Activated T-helper 1 cell treated with anti-CD3 and anti-CD28 coated beads, Interleukin-2, amount 50 U/mL, for 16 hours (primary cell): ENCODE measurements at places on chromosomes 12 and 14.

DNA sequence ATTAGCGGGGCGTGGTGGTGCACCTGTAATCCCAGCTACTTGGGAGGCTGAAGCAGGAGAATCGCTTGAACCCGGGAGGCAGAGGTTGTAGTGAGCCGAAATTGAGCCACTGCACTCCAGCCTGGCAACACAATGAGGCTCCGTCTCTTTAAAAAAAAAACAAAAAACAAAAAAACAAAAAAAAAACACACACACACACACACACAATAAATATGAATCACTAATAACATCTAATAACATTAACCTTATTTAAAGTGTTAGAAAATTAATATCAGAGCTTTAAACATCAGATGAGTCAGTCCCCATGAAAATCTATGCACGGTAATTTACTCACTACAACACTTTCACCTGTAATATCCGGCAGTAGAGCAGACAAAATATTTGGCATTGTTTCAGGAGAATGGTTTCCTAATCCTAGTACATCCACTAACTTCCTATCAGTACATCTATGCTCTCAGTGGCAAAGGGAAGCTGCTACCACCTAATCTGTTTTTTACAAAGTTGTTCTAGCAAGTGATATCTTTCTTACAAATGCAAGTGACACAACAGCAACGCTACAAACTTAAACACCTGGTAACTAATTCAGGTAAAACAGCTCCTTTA lies 36.2 kb downstream of the MED13L start:
- no peak for DNase-seq

GRCh38 chr14:62097072-62097471 lies 334.9 kb downstream of the SNAPC1 start:
- no peak for DNase-seq

DNA sequence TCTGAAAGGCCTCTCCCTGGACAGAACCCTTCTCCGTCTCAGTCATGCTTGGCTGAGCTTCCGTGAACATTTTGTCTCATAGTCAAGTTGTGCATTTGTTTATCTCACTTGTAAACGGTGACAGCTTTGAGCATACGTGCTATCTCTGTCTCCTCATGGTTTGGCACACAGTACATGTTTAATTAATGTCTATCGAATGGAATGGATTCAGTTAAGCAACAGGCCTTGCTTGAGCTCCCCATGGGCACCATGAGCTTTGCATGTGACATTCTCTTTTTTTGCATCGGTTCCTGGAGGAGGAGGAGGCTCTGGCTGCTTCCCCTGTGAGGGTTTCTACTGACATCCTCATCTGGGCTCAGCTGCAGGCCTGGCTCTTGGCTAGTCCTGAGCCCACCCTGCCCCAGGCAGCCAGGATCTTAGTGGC lies 80.0 kb downstream of the PRIMA1 start:
- no peak for DNase-seq

DNA sequence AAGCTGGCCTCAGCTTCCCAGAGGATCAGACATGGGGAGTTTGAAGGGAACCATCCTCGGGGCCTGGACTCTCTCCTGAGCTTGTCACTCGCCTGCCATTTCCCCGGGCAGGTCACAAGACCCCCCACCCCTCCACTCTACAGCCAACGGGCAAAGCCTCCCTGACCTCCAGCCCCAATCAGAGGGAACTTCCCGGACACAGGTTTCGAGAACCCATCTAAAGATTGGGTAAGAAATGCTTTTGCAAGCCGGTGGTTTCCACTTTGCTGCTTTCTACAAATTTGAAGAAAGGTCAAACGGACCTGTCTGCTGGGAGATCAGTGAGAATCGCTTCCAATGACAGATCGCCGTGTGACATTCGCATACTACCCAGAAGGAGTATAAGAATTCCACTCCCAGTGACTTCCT lies 89.6 kb downstream of the SCARB1 start:
- DNase-seq, result no peak

GRCh38 chr14:70885343-70886022 lies 21.8 kb upstream of the PCNX1 start:
- DNase-seq, result no peak

DNA sequence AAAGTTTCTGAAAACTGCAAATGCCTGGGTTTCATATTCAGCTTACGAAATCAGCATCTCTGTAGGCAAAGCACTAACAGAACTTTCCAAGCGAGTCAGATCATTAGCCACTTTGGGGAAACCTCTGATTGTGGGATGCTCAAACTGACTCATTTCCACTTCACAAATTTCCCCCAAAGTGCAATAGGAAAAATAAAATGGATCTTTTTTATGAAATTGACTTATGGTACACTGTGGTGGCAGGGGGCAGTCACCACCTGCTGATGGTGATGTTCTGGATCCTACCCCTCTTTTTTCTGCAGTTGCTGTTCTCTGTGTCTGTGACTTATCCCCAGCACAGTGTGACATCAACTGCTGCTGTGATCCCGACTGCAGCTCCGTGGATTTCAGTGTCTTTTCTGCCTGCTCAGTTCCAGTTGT lies 5.6 kb downstream of the TCTN1 start:
- DNase-seq, result no peak

- no peak for DNase-seq
Observed at GRCh38 chr12:72792889-72793288, 520.7 kb downstream of the TRHDE start.

DNA sequence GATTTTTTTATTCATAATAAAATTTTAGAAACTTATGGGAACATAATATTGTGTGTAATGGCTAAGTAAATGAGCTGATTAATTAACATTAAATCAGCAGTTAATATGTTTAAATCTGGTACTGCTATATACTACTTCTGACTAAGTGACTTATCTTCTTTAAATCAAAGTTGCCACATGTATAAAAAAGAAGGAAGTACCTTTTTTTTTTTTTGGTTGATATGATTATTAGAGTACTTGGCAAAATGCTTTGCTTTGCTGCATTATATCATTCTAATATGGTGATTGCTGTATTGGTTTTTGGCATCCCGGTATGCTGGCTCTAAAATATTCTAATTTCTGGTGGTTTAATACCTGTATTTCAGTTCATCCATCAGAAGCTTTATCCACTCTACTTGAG lies 319.1 kb upstream of the RGS6 start:
- DNase-seq, result no peak

DNA sequence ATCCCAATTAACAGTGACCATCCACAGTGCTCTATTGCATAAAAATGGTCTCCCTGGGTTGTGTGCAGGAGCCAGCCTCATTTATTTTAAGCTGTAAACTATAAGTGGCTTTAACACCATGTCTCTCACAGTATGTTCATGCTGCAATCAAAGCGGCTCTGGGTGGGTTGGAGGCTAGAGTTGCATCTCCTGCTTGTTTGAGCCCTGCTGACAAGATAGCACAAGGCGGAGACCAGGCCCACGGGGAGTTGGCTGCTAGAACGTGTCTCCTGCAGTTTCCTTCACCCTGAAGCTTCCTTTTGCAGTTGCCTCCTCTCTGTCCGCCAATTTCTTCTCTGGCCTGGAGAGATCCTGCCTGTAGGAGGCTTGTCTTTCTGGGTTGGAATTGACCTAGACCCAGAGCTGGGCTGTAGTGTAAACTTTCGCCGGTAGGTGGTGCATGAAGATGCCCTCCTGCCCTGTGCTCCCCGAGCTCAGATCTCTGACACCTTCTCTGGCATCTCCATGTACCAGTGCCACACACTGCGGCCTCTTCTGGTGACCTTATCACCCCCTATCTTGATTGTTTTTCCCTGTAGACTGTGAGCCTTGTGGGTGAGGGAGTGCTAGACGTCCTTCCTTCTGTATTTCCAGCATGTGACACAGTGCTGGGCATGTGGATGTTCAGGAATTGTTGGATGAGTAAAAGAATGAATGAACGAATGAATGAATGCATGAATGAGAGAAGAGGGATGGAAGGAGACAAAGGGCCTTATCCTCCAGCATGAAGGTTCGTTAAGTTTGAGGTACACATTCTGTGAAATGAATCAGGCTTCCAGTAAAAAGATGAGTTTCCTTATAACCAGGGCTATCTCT lies 10.4 kb downstream of the OTUB2 start:
- peak; percentile 54 for DNase-seq

- no peak for DNase-seq
Observed at GRCh38 chr12:25767606-25768005, 190.9 kb upstream of the RASSF8 start.

GRCh38 chr14:42057111-42057510 lies 450.4 kb downstream of the LRFN5 start:
- DNase-seq, result no peak

- no peak for DNase-seq
Observed at GRCh38 chr14:74695406-74695805, 17.5 kb downstream of the AREL1 start.

DNA sequence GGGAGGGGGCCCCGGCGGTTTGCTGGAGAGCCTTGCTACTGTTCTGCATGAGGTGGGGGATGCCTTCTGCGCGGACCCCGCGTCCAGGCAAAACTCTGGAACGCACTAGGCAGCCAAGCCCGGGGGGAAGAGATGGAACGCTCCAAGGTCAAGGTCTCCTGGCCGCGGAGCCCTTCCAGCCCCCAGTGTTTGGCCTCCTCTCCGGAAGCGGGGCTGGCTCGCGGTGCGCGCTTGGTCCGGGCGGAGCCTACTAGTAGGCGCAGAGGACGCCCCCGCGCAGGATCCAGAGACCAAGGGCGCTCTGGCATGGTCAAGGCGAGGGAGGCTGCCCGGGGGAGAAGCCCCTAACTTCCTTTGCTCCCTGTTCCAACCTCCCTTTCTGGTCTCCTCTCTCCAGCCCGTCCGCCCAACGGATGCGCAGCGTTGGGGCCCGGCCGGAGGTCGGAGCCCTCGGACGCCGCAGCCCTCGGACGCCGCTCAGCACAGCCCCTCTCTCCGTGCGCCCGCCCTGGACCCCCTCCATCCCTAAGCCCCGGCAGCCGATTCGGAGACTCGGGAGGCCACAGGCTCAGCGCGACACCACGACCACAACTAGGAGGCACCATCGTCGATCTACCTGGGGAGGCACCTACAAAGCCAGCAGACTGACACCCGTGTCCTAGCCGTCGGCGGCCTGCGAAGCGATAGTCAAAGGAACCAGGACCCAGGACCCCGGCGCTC lies 669 bp upstream of the KCNK13 start:
- DNase-seq, result no peak

- no peak for DNase-seq
Observed at GRCh38 chr14:82720946-82721345, 1187.3 kb upstream of the SEL1L start.

DNA sequence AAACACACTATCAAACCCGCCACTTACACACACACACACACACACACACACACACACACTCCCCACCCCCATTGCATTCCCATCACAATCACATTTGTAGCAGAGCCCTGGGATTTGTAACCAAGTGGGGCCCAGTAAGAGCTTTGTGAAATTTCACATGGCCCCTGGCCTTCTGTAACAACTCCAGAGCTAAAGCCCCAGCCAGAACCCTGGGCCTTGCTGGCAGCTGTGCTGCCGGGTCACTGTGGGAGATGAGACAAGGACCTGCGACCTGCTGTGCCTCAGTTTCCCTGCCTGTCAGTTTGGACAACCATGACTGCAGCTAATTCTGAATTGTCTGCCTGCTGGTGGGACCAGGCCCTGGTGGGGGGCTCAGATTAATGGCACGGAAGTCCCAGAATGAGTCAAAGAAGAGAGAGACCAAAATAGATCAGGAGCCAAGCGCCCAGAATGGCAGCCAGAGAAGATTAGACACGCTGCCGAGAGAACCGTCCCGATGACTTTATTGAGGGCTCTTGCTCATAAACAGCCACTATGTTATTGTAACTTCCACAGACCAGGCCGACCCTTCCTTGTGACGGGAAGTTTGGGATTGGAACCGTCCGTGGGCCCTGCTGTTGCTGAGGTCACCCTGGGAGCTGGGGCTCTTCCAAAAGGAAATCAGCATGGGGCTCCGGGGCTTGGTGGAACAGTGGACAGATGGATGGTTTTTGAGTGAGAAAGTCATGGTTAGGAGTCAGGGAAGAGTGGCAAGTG lies 123.1 kb downstream of the ZFP36L1 start:
- no peak for DNase-seq

DNA sequence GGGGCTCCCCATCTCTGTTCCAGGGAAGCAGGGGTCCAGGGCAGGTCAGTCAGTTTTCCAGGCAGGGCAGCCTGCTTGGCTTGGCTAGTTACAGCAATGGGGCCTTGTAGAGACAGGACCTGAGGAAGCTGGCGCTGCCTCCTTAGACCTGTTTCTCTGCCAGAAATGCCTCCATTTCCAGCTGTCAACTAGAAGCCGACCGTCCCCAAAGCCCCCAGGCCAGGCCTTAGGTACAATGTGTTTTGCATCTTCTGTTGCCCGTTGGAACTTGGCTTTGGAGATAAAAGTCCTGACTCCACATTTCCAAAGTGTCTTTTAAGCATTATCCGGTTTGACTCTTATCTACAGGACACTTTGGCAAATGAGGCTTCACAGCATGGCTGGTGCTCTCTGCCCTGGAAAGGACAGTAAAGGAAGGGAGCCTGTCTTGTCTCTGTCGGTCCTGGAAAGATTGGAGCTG lies 42.6 kb downstream of the KRT80 start:
- no peak for DNase-seq

GRCh38 chr12:93163260-93164036 lies 214.3 kb upstream of the NUDT4 start:
- no peak for DNase-seq

- no peak for DNase-seq
Observed at GRCh38 chr12:53211476-53212381, 4.7 kb upstream of the ITGB7 start.

- DNase-seq, result no peak
Observed at GRCh38 chr12:127455347-127456265, 811.4 kb upstream of the TMEM132C start.

- no peak for DNase-seq
Observed at GRCh38 chr14:69794791-69795190, 2.2 kb downstream of the SLC10A1 start.

- no peak for DNase-seq
Observed at GRCh38 chr14:77582511-77582910, 33.9 kb downstream of the SPTLC2 start.

DNA sequence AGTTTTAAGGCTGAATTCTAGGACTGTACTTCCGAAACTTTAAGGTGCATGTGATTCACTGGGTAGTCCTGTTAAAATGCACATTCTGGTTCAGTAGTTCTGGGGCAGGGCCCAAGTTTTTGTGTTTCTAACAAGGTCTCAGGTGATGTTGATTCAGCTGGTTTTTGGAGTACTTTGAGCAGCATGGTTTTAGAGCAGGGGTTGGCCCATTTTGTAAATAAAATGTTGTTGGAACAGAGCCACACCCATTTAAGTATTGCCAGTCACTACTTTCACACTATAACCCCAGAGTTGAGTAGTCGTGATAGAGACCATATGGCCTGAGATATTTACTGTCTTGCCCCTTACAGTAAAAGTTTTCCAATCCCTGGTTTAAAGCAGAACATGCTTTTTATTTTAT lies 111.3 kb downstream of the SYNE2 start:
- no peak for DNase-seq

DNA sequence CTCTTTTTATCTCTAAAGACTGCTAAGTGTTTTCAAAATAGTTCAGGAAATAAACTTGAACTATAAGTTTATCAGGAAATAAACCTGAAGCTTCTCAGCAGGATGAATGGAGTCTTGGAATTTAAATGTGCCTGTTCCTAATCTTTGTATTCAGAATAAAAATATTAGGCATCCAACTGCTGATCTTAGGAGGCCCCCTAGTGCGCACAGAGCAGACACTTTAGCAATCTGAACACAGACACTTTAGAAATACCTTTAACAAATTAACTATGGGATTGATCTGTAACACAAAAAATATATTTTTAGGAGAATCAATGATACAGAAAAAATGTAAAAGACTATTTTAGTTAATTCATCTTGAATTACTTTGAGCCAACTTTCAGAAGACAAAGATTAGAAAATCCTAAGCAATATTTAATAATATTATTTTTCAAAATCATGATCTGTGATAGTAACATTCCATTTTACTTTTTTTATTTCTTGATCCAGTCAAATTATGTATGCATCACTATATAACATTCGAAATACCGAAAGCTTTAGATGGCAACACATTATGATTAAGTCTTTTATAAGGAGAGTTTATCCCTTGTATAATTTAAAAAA lies 80.9 kb downstream of the SLC41A2 start:
- DNase-seq, result peak; percentile 3
